ENCODE measurements at places on chromosomes 5 and 9.

DNA sequence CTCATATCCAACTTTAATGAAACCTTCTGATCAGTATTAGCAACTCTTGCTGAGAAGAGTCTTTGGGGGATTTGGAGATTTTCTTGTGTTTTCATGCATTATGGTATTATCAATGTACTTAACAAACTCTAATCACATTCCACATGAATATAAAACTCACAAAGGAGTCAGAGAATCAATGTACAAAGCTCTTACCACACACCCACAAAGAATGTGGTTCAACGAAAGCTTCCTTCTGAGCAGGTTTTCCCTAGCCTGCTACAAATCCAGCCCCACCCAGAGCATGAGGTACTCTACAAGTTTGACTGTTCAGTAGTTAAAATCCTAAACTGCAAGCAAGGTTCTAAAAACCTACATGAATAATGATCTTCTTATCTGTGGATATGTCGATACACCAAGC, 210.1 kb downstream of the TARS1 start:
- DNase-seq: no peak

DNA sequence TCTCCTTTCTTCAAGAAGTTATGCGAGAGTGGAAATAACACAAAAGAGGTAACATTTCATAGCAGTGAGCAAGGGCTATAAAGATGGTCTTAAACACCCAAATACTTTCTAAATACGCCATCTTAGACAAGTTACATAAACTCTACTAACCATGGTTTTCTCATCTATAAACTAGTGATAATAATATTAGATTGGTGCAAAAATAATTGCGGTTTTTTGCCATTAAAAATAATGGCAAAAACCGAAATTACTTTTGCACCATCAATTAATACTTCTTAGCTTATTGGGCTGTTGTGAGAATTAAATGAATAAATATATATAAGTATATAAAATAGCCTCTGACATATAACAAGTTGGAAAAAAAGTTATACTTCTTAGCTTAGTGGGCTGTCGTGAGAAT, 23.7 kb downstream of the GABRA6 start:
- no peak for DNase-seq

DNA sequence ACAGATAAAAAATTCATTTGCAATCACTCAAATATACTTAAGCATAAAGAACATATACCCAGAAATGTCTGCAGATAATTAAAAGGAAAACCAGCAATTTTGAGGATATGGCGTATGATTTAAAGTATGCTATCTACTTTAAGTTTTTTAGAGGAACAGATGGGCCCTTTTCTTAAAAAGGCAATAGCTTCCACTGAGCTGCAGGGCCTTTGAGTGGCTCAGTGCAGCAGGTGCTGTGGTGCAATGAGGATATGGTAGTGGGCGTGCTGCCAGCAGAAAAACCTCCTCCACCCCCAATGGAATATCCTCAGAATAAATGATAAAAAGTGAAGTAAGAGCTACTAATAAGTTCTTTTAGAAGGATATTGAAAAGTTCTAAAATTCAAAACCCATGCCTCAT, 814.5 kb downstream of the MTRR start:
- DNase-seq: no peak

- DNase-seq: no peak
These were observed 113.0 kb downstream of the UGCG start for GRCh38 chr9:112009656-112010055.

DNA sequence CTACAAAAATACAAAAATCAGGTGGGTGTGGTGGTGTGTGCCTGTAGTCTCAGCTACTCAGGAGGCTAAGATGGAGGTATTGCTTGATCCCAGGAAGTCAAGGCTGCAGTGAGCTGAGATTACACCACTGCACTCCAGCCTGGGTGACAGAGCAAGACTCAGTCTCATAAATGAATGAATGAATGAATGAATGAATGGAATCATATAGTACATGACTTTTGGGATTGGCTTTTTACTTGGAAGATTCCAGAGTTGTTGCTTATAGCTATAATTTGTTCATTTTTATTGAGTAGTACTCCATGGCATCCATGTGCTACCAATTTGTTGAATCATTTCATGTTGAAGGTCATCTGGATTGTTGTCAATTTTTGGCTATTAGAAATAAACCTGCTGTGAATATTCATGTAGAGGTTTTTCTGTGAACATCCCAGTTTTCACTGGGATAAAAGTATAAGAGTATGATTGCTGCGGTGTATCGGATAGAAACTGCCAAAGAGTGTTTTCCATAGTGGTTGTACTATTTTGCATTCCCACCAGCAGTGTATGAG, 19.9 kb downstream of the ERBIN start:
- no peak for DNase-seq

GRCh38 chr9:127333221-127334064, 63.5 kb upstream of the SLC2A8 start:
- DNase-seq: no peak

DNA sequence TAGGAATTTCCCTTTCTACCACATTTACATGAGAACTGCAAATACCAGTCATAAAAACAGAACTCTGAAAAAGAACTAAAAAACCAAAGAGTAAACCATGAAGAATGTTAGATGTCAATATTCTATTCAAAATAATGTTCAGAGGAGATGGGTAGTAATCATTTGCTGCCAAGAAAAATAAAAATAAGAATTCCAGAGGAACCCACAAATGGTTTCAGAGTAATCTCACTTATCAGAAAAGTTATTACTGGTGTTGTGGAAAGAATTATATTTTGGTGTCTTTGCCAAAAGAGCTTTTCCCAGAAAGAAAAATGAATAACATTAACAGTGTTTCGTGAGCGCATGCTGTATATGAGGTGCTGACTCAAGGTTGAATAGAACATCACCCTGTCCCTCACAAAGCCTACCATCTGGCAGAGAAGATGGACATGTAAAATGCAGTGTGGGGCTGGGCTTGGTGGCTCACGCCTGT, 35.6 kb downstream of the GPR21 start:
- peak; percentile 49 for DNase-seq

- DNase-seq: peak; percentile 92
These were observed 294.0 kb downstream of the YTHDC2 start for GRCh38 chr5:113807427-113807991.

DNA sequence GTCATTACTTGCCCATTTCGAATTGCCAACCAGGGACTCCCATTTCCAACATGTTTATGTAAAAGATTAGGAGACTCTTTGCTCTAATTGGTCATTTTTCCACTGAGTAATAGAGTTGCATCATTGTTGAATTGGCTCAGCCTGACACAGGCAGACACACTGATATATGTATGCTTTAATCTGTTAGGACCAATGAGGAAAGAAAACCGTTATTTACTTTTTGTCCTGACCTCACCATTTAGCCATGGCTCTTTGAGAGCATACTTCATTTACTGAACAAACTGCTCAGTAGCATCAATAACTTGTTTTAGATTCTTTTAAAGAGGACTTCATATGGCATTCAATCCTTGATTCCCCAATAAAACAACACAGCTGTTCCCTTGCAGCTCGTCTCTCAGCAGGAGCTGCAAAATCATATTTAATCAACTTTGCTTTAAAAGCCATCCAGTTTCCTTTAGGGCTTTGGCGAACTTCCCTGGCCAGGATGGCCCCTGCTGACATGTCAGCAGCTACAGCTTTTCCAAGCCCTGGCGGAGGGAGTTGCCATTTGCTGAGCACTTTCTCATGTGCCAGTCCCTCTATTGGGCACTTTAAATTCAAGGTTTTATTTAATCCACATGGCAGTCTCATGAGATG, 251.5 kb upstream of the TNC start:
- peak; percentile 68 for DNase-seq

GRCh38 chr5:159324102-159324755, 6.1 kb downstream of the IL12B start:
- DNase-seq: peak; percentile 69

DNA sequence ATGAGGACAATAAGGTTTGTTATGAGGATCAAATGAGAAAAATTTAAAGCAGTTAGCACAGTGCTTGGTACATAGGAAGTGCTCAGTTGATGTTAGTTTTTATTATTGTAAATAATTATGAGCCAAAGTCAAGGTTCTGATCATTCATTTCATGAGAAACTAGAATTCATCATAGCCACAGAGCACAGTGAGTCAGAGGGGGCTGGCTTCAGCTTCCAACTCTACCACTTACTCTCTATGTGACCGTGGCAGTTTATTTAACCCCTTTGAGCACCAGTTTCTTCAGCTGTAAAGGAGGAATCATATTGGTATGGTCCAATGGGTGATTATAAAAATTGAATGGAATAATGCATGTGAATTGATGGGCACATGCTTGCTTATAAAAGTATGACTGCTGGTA, 39.4 kb downstream of the KLHL3 start:
- DNase-seq: no peak

GRCh38 chr9:110025551-110026170, 182.3 kb downstream of the C9orf152 start:
- no peak for DNase-seq

DNA sequence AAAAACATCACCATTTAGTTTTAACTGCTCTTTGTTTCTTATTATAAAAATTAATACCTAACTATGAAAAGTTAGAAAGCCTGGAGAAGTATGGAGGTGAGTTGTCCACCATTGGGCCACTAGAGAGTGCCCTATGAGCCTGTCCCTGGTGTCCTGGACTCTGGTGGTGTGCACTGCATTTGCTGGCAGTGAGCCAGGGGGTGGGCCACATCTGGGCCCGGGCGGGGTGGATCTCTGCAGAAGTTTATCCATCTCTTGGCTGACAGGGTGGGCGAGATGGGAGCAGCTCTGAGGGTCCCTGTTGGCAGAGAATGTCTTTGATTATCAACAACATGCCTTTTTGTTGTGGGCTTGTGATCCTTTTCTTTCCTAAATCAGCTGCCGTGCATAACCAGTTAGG, 8.2 kb downstream of the TENT4A start:
- no peak for DNase-seq

- DNase-seq: no peak
These were observed 4.9 kb downstream of the TRAF1 start for GRCh38 chr9:120921661-120922181.

DNA sequence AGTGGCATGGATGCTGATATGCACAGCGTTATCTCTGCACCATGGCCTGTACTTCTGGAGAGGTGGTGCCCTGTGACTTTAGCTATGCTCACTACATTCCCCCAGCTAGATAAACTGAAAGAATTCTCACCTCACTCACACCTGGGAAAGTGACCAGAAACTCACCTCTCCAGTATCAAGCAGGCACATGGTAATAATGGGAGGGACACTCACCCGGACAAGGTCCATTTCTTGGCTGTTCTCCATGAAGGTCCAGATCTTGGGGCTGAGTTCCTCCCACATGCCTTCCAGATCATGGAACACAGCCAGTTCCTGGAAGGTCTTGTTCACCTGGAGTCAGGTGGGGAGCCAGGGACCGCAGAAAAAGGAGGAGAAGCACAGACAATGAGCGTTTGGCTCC, 72.8 kb downstream of the NIPSNAP3B start:
- DNase-seq: no peak

- no peak for DNase-seq
These were observed 6.9 kb upstream of the KIF2A start for GRCh38 chr5:62299101-62299500.

- DNase-seq: no peak
These were observed 235.9 kb downstream of the DMRTA1 start for GRCh38 chr9:22682536-22682935.
